ENCODE measurements at places on chromosomes 1 and 21.

- DNase-seq: no peak
Measured at GRCh38 chr1:113669988-113670387, 89.3 kb downstream of the PHTF1 start.

GRCh38 chr1:38326135-38326534 is 279.5 kb upstream of the POU3F1 start:
- no peak for DNase-seq

- no peak for DNase-seq
Measured at GRCh38 chr1:62613325-62613727, 16.0 kb downstream of the ANGPTL3 start.

DNA sequence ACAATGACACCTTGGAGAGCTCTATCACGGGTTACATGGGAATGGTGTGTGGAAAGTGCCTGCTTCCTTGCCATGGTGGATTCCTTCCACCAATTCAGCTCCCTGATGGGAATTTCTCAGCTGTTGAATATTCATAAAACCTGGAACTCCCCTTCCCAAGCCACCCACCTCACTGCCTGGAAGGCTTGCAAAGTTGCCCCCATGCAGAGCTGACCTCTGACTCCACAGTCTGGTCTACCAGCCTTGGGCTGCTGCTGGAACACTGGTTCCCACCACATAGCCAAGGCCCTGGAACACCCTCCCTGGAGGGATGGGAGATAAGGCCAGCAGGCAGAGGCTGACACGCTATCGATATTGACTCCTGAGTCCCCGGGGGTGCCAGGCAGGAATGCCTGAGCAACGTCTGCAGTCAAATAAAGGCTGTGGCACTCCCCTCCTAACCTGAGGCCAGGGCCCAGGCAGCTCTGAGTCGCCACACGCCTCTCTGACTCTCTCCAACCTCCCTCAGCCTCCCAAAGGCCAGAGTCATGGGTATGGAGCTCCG is 8.8 kb downstream of the CCDC24 start:
- DNase-seq: no peak

- DNase-seq: no peak
Measured at GRCh38 chr1:116179964-116180363, 68.8 kb downstream of the MAB21L3 start.

DNA sequence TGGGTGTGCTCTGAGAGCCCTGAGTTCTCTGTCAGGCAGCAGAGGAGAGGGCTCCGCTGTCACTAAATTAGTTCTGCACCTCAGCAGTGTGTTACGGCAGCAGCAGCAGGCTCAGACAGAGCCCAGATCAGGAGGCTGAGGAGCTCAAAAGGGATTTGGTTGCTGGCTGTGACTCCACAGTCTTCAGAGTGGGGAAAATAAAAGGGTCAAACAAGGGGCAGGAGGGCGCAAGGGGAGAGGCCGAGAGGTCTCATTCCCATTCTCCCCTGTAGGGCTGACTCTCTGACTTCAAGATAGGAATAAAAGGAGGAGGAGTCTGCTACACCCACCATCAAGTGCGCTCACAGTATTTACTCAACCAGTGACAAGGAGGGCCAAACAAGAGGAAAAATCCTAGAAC is 9.2 kb upstream of the SLC45A3 start:
- DNase-seq: no peak

DNA sequence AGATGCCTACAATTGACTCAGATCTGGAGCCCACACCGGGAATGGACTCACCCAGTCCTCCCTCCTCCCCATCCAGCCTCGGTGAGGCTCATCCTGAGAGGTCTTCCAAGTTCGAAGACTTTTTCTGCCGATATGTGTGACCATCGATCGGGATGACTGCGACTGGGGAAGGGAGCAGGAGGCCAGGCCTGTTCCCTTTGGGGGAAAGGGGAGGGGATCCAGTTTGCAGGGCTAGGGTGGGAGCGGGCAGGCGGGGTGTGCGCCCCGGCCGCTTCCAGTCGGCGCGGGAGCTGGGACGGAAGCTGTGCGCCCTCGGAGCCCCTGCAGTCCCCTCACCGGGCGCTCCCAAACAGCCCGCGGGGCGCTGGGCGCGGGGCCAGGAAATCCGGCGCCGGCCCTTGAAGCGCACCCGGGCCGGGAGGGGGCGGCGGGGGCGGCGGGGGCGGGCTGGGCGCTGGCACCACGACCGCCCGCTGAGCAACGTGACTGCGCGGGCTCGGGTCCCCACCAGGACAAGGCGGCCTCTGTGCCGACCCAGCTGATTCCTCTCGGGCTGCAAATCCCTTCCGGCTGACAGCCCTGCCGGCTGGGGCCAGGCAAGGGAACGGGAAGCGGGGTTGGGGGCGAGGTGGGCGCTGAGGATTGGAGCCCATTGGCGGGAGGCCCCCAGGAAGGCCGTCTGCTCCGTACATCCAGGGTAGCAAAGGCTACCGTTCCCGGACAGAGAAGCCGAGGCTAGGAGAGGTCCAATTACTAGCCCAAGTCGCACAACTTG is 103.9 kb downstream of the EBNA1BP2 start:
- no peak for DNase-seq

DNA sequence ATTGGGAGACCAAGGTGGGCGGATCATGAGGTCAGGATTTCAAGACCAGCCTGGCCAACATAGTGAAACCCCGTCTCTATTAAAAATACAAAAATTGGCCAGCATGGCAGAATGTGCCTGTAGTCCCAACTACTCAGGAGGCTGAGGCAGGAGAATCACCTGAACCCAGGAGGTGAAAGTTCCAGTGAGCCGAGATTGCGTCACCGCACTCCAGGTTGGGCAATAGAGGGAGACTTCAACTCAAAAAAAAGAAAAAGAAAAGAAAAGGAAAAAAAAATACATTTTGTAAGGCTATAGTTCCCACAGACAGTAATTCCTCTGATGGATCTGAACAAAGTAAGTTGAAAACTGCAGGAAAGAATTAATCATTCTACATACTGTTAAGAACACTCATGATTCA is 48.1 kb upstream of the CD46 start:
- DNase-seq: no peak

GRCh38 chr1:25239681-25240541 is 7.3 kb downstream of the RSRP1 start:
- DNase-seq: peak; percentile 84

Measured in M059J (cell line).